Uterus (tissue), 4 donors: ENCODE measurements at places on chromosomes 13 and 19. TPM values are rescaled to one million over a fixed set of nuclear protein-coding genes. Genes with fewer than 3 reads are reported as not detected.

The CEACAM6 gene
- total RNA-seq, result not detected

The SIAH3 gene
- under 0.01 TPM for total RNA-seq

The CYSLTR2 gene
- 0.26 TPM for total RNA-seq

The IL11 gene
- not detected for total RNA-seq

DNA sequence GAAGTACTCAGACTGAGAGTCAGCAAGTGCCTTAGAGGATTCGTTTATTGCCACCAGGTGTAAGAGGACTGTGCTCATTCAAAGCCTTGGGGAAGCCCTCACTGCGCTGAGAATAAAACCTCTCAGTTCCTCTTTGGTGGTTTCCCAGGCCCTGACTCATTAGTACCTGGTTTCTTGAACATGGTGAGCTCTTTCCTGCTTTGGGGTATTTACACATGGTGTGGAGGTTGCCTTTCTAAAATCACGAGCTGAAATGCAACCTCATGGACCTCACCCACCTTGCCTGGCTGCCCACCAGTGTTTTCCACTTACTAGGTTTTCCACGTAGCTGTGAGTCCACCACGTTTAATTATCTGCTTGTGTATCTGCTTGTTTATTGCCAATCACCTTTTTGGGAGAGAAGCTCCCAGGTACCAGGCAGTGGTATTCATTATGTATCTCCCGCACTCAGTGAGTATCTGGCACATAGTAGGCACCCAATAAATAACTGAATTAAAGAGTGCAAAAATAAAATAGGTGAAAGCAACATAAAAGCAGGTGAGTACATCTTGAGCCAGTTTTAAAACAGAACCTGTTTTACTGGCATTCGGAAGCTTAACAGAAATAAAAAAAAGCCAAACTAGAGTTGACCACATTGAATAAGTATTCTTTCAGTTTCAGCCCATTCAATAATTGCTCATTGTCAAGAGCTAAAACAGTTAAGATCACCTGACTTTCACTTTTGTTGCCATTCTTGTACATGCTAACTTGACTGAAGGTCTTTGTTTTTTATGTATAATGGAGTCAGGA is 533.0 kb downstream of the MYO16 start:
- DNase-seq, result no peak

DNA sequence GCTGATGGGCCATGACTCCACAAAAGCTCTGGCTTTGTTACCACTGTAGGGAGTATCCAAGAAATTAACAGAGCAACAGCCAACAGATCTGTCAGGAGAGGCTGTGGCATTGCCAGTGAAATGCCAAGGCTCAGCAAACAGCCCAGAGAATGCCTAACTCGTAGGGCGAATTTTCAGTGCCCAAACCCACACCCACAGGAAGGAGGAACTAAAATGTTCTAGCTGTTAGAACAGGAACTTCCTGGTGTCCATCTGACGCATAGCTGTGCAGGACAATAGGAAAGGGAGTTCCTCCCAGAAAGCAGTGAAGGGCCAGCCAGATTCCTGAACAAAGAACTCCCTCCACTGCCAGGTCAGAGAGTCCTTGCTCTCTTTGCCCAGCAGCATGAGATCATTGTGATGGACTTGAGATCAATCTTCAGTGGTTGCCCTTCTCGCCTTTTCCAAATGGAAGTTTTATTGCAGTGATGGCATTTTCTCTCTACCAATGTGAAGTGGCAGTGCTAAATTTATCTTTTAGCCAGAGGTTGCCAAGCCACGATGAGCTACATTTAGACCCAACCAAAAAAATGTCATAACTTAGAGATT is 224.2 kb upstream of the STARD13 start:
- DNase-seq, result peak; percentile 60

- DNase-seq, result no peak
Measured at GRCh38 chr13:29857085-29857484, 6.7 kb upstream of the UBL3 start.

DNA sequence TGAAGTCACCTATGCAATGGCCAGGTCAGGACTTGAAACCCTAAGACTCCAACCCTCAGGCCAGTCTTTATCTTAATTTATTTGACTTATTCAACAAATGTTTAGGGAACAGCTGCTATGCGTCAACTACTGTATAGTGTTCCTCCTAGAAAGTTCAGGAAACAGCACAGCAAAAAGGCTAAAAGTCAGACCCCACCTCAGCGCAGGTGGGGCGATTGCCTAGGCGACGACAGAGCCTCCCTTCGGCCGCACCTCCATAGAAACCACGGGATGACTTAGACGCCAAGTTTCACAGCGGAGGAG is 502 bp downstream of the VRK3 start:
- no peak for DNase-seq

GRCh38 chr13:25905611-25906010 is 146.2 kb downstream of the SHISA2 start:
- DNase-seq, result no peak

DNA sequence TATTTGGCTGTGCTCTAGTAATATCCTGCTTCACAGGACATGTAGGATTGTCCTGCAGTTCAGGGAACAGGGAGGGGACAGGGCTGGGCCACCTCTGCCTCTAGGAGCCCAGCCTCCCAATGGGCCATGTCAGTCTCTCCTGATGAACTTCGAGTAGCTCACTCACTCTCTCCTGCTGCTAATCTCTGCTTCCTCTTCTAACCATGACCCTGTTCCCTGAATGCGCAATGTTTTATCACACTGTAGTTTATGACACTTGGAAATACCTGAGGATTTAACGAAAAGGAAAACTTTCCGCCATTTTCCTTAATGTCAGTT is 9.2 kb downstream of the PARP4 start:
- no peak for DNase-seq
